ENCODE measurements at places on chromosomes 3 and 15. TPM values are rescaled to one million over a fixed set of nuclear protein-coding genes. Genes with fewer than 3 reads are reported as not detected.

Gene P2RY1
- 1.7 TPM for total RNA-seq

Gene NUTM1
- 0.07 TPM for total RNA-seq

Gene PRR23E
- total RNA-seq: not detected

- DNase-seq: no peak
- no peaks in the 10 kb centered on the region for H3K36me3 ChIP-seq
- H3K4me1 ChIP-seq: no peaks in the 10 kb centered on the region
- H3K27ac ChIP-seq: no peak overlapping the region
Observed at GRCh38 chr3:121153851-121154250, 245.8 kb downstream of the STXBP5L start.

DNA sequence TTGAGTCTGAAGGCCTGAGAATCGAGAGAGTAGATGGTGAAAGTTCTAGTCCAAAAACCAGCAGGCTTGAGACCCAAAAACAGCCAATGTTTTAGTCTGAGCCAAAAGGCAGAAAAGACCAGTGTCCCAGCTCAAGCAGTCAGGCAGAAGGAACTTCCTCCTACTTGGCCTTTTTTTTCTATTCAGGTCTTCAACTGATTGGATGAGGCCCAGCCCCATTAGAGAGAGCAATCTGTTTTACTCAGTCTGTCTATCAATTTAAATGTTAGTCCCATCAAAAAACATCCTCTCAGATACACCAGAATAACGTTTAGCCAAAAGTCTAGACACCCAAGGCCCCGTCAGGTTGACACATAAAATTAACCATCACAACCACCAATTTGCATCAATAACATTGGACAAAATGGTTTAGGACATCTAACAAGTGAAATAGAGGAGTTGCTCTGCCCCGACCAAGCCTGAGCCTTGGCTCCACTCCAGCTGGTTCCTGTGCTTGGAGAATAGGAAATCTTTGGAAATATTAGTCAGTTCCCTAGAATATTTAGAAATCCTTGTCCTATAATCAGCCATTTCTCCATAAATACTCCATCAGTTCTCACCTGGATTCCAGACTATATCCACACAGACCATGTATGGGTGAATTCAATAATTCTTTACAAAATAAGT lies 51.4 kb upstream of the LIPC start:
- no peak overlapping the region for H3K27ac ChIP-seq
- H3K4me1 ChIP-seq: no peaks in the 10 kb centered on the region
- no peak for DNase-seq
- H3K27me3 ChIP-seq: no peaks in the 10 kb centered on the region
- H3K4me3 ChIP-seq: no peak overlapping the region

GRCh38 chr3:142209655-142210054 lies 15.7 kb downstream of the GK5 start:
- no peak overlapping the region for H3K27ac ChIP-seq
- peaks cover 12% of the 10 kb centered on the region for H3K36me3 ChIP-seq
- H3K4me1 ChIP-seq: no peaks in the 10 kb centered on the region
- no peaks in the 10 kb centered on the region for H3K27me3 ChIP-seq
- no peak overlapping the region for H3K4me3 ChIP-seq

- no peak overlapping the region for H3K4me3 ChIP-seq
- no peaks in the 10 kb centered on the region for H3K27me3 ChIP-seq
- peaks cover 14% of the 10 kb centered on the region for H3K4me1 ChIP-seq
- no peak overlapping the region for H3K27ac ChIP-seq
- H3K36me3 ChIP-seq: no peaks in the 10 kb centered on the region
- no peak for DNase-seq
Observed at GRCh38 chr3:50160561-50160983, 5.4 kb downstream of the SEMA3F start.

- H3K4me1 ChIP-seq: peaks cover 6% of the 10 kb centered on the region
- no peak for DNase-seq
- H3K27me3 ChIP-seq: no peaks in the 10 kb centered on the region
- no peak overlapping the region for H3K4me3 ChIP-seq
Observed at GRCh38 chr3:31043184-31043819, 148.8 kb upstream of the GADL1 start.

GRCh38 chr3:119063471-119063870 lies 28.8 kb upstream of the IGSF11 start:
- DNase-seq: no peak
- H3K27me3 ChIP-seq: peaks cover 44% of the 10 kb centered on the region
- H3K4me1 ChIP-seq: no peaks in the 10 kb centered on the region
- no peak overlapping the region for H3K27ac ChIP-seq
- H3K36me3 ChIP-seq: no peaks in the 10 kb centered on the region
